Stimulated activated CD4-positive, alpha-beta T cell treated with anti-CD3 and anti-CD28 coated beads, Interleukin-1b, Interleukin-23, amount 100 ng/mL, for 1 hour (primary cell): ENCODE measurements at places on chromosomes 12 and 14.

DNA sequence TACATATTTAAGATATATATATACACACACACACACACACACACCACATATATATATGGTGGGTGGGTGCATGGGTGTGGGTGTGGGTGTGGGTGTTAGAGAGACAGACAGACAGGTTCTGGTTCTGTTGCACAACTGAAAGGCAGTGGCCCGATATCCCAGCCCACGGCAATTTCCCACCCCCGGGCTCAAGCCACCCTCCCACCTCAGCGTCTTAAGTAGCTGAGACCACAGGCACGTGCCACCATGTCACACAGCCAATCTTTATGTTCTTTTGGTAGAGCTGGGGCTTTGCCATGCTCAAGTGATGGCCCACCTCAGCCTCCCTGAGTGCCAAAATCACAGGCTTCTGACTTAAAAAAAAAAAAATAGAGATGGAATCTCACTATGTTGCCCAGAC lies 417.8 kb upstream of the FOXG1 start:
- no peak for DNase-seq

GRCh38 chr12:40559865-40560264 lies 132.4 kb upstream of the CNTN1 start:
- no peak for DNase-seq

DNA sequence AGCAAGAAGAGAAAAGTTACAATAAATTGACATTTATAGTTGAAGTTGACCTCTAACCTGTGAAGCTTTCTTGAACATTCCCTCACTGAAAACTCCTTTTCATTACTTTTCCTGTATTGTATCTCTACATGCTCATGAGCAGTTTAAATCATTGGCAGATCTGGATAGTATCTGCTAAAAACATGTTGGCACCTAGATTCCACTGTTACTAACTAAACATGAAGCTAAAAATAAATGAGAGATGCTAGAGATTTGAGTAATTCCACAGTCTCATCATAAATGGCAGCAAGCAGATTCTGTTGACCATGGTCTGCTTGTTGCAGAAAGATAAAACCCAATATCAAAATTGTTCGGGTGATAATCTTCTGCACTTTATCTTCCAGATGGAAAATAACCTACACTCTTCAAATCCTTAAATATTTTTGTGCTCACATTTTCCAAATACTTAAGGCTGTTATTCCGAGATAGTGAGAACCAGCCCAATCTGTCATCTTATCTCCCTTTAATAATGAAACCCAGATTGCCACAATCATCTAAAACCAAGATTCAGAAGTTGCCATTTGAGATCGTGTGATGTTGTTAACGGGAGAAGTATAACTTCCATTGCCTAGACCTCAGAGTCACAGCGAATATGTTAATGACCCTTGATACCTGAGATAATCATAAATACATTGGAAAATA lies 171.0 kb upstream of the DAAM1 start:
- DNase-seq, result no peak

- DNase-seq, result no peak
Observed at GRCh38 chr12:42691991-42692557, 102.5 kb upstream of the PRICKLE1 start.

DNA sequence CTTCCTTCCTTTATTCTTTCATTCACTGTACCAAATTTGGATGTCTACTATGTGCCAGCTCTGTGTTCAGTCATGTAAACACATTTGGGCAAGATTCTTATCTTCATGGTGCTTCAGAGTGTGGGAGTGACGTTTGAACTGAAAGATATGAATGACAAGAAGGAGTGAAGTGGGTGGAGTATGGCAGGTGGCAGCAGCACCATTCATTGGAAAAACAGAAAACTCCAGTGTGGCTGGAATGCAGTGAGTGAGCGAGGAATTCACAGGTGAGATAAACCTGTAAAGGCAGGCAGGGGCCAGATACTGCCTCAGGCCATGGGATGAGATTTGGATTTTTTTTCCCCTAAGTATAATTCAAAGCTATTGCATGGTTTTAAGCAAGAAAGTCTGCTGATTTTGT lies 140.7 kb upstream of the CCDC198 start:
- no peak for DNase-seq

DNA sequence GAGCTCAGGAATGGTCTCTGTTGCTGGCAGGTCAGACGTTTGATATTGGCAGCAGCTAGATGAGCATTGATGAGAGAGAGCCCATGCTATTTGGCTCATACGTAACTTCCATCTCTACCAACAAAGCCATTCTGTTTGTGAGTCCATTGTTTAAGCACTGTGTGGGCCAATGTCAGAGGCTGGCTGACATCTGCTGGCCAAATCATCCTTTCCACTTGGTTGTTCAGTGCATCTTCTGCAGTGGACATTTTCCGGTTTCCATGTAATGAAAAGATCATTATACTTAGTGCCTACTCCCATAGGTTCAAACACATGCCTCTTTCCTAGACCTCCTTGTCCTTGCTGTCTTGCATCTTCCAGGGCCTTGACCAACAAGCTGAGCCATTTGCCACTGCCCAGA lies 59.2 kb downstream of the IFT81 start:
- DNase-seq, result no peak

- DNase-seq, result no peak
Observed at GRCh38 chr14:22251090-22251489, 337.9 kb downstream of the DAD1 start.
